Type B pancreatic cell (in vitro differentiated cells): ENCODE measurements at places on chromosomes 11 and 22. TPM values are rescaled to one million over a fixed set of nuclear protein-coding genes. Genes with fewer than 3 reads are reported as not detected.

DNA sequence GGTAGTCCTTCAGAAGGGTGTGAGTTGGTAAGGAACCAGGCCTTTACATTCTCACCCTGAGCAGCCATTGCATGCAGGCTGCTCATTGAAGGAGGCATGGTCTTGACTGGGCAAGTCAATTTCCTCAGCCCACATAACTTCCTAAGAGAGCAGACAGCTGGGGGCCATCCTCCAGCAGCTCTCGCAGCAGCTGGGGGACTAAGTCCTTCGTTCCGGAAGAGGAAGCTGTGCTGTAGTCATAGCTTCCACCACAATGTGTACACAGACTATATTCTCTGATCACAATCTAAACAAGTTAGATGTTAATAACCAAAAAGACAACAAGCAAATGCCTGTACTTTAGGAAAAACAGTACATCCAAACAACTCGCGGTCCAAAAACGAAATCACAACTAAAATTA is 30.1 kb upstream of the MPPED1 start:
- peaks cover 1% of the 10 kb centered on the region for H3K36me3 ChIP-seq
- peaks cover 18% of the 10 kb centered on the region for H3K4me1 ChIP-seq
- no peak for DNase-seq
- H3K27me3 ChIP-seq, result peaks cover 36% of the 10 kb centered on the region

GRCh38 chr22:29773233-29773632 is 6.1 kb downstream of the UQCR10 start:
- no peaks in the 10 kb centered on the region for H3K27me3 ChIP-seq
- no peak for DNase-seq
- H3K36me3 ChIP-seq, result peaks cover 19% of the 10 kb centered on the region
- no peak overlapping the region for H3K4me3 ChIP-seq
- H3K4me1 ChIP-seq, result peaks cover 3% of the 10 kb centered on the region

DNA sequence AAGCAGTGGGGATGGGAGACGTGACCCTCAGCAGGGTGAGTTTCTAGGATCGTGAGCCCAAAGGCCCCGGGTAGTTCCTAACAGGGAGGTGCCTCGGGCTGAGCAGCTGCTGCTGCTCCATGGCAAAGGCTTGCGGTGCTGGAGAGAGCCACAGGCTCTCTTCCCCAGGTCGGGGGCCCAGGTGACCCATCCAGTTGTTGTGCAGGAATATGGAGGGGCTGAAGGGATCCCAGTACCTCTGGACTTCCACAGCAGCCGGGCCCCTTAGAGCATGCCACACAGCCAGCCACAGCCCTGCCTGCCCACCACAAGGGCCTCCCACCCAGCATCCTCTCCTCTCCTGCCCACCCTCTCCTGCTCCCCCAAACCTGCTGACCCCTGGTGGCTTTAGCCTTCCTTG is 49.3 kb downstream of the BUD13 start:
- no peaks in the 10 kb centered on the region for H3K36me3 ChIP-seq
- no peak for DNase-seq
- peaks cover 12% of the 10 kb centered on the region for H3K4me1 ChIP-seq
- H3K27ac ChIP-seq, result no peak overlapping the region

- H3K4me1 ChIP-seq, result no peaks in the 10 kb centered on the region
- no peaks in the 10 kb centered on the region for H3K36me3 ChIP-seq
- no peak overlapping the region for H3K4me3 ChIP-seq
- no peaks in the 10 kb centered on the region for H3K27me3 ChIP-seq
- DNase-seq, result no peak
- no peak overlapping the region for H3K27ac ChIP-seq
Observed at GRCh38 chr11:106785913-106786650, 232.2 kb downstream of the GUCY1A2 start.

DNA sequence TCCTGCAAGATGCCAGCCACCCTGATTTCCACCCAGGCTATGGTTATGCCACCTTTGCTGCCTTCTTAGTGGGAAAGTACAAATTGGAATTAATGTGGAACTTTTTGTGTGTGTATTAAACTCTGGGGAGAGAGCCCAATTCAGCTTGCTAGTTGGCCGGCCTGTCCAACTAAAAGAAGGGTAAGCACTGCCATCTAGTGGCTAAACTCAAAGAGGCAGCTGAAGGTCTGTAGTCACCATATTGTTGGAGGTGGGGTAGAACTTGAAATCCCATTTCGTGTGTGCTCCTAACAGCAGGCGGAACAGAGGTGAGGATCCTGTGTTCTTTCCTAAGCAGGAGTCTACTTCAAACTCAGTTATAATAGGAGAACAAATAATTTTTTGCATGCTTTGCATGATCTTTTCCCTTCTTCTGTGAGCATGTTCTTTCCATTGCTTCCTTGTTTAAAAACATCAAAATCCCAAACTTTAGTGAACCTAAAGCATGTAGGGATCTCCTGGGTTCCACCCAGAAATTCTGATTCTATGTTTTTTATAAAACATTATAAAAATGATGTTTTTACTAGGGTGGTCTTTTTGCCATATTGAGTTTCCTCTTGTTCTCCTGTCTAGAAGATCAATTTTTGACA is 138.8 kb upstream of the SORL1-AS1 start:
- H3K36me3 ChIP-seq, result peaks cover 25% of the 10 kb centered on the region
- H3K27me3 ChIP-seq, result no peaks in the 10 kb centered on the region
- peaks cover 4% of the 10 kb centered on the region for H3K4me1 ChIP-seq
- DNase-seq, result peak; percentile 78
- no peak overlapping the region for H3K27ac ChIP-seq
- H3K4me3 ChIP-seq, result no peak overlapping the region

DNA sequence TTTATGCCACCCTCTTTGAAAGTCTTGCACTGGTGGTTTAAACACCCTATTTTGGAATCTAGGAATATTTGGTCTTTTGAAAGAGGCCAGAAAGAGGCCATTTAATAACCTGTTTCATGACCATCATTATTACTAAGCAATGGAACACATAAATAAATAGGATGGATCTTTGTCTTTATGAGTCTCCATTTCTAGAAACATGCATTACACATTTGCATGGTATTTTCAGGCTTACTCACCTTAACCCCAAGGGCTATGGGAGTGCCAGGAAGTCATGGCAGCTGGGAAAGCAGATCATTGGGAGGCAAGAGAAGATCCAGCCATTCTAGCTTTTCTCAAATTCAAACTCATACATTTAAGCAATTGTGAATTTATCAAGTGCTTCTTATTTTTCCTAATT is 185.8 kb upstream of the POU2AF2 start:
- H3K4me1 ChIP-seq, result no peaks in the 10 kb centered on the region
- no peaks in the 10 kb centered on the region for H3K27me3 ChIP-seq
- no peak overlapping the region for H3K4me3 ChIP-seq
- peak overlapping the region; percentile 42 for H3K27ac ChIP-seq
- no peaks in the 10 kb centered on the region for H3K36me3 ChIP-seq

OR8G1 gene
- not detected in 2 replicates for total RNA-seq

MPPED1 gene
- total RNA-seq, result 0.83 and 1.2 TPM in 2 replicates

IFITM1 gene
- 34.1 and 192 TPM in 2 replicates for total RNA-seq

GGTLC3 gene
- 0.40 TPM in 1 of 2 replicates, not detected in the other for total RNA-seq

CD248 gene
- total RNA-seq, result 0.76 and 31.9 TPM in 2 replicates

OR4A15 gene
- total RNA-seq, result not detected in 2 replicates

MN1 gene
- 1.7 and 17.0 TPM in 2 replicates for total RNA-seq

CABP7 gene
- total RNA-seq, result 1.1 and 1.7 TPM in 2 replicates
